ENCODE measurements at places on chromosomes 7 and 10.

DNA sequence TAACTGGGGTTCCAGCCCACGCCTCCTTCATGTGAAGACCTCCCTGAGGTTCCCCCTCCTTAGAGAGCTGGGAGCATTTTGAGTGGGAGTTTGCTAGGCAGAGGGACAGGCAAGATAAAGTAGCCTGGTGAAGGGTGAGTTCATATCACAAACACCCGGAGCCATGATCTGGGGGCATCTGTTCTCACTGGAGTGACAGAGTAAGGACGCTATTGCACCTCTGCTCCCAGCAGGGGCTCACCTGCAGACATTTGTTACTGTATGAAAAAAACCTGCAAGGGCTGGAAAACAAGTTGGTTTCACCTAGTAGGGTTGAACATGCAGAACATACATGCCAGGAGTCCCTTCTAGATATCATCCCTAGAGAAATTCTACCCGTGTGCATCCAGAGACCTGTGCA lies 88.4 kb downstream of the CARD11 start:
- DNase-seq = no peak

GRCh38 chr10:34761453-34761852 lies 53.6 kb downstream of the PARD3 start:
- no peak for DNase-seq

GRCh38 chr10:55277549-55277948 lies 476.5 kb upstream of the PCDH15 start:
- no peak for DNase-seq

GRCh38 chr7:23410446-23411183 lies 59.7 kb downstream of the IGF2BP3 start:
- no peak for DNase-seq

GRCh38 chr10:49502358-49502757 lies 36.6 kb downstream of the ERCC6 start:
- no peak for DNase-seq

- peak; percentile 23 for DNase-seq
Observed at GRCh38 chr10:78066012-78066411, 32.3 kb downstream of the RPS24 start.

All from COR-L47 (cell line).